Left cardiac atrium (tissue), 4 donors: ENCODE measurements at places on chromosomes 3 and 15.

GRCh38 chr3:188465311-188465710, 311.4 kb downstream of the LPP start:
- DNase-seq = no peak

DNA sequence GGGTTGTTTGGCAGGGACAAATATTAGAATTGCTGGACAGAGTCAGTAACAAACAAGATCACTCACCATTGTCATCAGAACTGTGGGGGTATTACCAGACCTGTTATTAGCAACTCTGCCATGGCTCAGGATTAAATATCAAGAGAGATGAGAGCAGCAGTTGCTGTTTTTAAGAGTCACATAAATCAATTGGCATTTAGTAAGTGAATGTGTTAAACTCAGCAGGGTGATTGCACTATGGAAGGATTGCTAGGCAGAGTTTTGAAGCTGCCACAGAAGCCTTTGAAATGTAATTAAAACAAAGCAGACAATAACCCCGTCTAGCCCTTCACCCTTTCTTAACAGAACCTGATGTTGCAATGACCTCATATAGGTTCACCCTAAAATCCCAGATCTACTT, 238.8 kb downstream of the GAP43 start:
- DNase-seq = no peak

GRCh38 chr3:155549087-155549486, 195.8 kb downstream of the PLCH1 start:
- DNase-seq = no peak

DNA sequence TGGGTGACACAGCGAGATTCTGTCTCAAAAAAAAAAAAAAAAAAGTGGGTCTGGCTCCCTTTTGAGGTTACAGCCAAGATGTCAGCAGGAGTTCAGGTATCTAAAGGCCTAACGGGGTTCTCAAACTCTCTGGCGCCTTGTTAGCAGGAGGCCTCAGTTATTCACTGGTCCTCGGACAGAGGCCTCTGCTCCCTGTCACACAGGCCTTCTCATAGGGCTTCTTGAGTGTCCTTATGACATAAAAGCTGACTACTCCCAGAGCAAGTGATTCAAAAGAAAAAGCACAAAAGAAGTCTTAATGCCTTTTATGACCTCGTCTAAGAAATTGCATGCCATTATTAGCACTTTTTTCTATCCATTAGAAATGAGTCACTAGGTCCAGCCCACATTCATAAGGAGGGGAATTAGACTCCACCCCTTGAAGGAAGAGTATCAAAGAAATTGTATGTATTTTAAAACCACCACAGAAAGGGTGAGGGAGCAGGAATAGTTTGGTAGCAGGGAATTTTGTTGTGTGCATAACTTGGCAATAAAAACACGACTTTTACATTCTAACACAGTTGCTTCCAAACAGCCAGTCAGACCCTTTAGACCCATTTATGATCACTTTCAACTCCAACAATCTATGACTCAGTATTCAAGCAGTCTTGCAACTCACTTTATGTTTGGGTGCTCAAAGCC, 90.3 kb downstream of the MEX3B start:
- no peak for DNase-seq

DNA sequence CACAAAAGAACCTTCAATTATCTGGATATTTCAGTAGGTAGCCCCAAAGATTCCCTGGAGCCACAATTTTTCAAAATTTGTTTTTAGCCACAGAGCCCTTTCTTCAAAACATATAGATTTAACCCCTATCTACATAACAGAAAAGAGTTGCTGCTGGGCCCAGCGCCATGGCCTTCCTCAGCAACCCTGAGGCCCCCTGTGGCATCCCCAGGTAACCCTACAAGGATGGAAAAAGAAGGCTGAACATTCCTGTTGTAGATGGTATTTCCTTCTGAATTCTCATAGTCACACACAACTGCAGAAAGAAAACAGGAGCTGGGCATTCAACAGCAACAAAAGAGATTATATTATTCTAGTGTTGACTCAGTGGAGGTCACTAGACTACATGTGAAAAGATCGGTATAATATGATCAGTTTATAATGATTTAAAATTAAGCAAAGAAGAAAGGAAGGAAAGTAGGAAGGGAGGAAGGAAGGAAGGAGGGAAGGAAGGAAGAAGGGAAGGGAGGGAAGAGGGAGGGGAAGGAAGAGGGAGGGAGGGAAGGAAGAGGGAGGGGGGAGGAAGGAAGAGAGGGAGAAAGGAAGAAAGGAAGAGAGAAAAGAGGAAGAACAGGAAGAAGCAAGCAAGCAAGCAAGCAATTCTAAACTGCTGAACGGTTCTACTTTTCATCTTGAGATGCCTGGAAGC, 342.5 kb upstream of the NR2F2 start:
- no peak for DNase-seq

- no peak for DNase-seq
Observed at GRCh38 chr3:58095603-58096138, 87.4 kb downstream of the FLNB start.

DNA sequence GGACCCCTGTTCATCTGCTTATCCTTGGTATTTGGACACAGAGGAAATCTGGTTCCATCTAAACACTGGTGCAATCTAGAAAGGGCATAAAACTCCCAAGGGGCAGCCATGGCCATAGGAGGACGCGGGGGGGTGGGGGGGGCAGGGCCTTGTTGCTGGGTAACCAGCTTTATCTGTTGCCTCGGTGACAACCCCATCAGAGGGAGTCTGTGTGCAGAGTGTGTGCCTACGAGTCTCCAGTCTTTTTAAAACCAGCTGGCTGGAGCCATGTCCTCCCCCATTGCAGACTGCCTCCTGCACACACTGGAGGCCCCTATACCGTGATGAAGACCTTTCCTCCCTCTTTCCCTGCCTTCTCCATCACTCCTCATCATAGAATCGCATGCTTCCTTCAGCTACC, 26.4 kb upstream of the CORO2B start:
- no peak for DNase-seq

- no peak for DNase-seq
Observed at GRCh38 chr3:124424396-124424795, 305.9 kb upstream of the UMPS start.

DNA sequence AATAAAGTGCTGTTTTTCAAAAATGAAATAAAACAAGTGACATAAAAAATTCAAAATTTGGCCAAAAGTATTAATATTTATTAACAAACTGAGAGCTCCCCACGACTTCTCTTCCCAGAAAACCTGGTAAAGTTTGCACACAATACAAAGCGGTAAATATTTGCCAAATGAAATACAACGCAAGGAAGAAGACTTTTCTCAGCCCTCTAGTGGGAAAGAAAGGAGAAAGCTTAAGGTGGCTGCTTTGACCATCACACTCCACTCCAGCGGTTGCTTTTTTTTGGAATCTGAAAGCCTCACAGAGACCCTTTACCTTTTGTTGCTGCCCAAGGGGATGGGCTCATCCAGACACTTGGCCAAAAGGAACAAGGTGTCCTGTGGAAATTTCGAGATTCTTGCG, 1.1 kb upstream of the GK5 start:
- DNase-seq = no peak

GRCh38 chr3:132464066-132464465, 46.8 kb downstream of the DNAJC13 start:
- DNase-seq = no peak

DNA sequence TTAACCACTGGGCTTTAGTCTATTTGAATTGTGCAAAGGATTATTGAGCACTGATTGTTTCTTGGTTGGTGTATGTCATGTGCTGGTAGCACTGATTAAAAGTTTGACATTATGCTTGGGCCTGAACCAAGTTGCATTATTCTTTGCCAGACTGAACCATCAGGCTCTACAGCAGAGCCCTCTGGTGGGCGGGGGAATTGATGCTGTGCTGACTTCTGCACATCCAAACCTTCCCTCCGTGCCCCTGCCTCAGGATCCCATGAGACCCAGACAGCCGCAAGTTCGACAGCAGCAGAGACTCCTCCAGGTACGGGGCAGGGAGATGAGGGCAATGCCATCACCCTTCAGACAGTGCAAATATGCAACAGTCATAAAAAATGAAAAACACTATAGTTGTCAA, 28.4 kb upstream of the P2RY12 start:
- no peak for DNase-seq

- DNase-seq = no peak
Observed at GRCh38 chr3:107578091-107578490, 55.3 kb downstream of the BBX start.

DNA sequence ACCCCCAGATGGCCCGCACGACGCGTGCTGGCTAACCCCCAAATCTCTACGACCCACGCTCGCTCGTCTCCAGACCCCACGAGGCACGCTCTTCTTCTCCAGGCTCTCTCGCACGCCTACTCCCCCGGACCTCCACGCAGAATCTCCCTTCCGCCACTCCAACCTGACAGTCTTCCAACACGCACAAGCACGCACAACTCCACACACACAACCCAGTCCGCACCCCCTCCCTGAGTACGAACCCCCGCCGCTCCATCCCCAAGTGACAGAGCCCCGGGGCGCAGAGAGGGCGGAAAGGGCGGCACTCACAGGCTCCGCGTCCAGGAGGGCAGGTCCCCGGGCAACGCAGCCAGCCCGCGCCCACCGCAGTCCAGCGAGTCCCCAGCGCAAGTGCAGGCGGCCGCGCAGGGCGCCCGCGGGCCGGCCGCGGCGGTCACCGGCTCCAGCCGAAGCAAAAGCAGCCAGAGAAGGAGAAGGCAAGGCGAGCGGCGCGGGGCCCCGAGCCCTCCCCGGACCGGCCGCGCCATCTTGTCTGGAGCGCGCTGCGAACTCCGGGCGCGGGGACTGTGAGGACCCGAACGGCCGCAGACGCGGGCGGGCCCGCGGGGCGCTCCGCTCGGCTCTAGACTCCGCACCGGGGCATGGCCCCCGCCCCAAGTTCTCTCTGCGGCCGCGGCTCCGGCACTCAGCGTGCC, 794 bp downstream of the LRIG1 start:
- DNase-seq = peak; percentile 47

DNA sequence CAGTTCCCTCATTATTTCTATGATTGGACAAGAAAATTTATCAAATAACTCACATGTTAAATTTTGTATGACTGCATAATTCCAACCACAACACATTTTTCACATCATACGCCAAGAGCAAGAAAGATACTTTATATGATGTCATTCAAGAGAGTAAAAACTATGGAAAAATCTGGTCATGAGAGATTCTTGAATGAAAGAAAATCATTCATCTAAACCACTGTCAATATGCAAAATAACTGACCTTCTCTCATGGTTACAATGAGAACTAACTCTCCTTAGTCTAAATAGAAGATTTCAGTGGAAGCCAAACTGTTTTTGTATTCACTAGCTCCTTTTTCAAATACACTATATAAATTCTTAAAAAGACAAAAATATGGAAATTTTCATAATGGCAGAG, 124.6 kb downstream of the CBLB start:
- no peak for DNase-seq

DNA sequence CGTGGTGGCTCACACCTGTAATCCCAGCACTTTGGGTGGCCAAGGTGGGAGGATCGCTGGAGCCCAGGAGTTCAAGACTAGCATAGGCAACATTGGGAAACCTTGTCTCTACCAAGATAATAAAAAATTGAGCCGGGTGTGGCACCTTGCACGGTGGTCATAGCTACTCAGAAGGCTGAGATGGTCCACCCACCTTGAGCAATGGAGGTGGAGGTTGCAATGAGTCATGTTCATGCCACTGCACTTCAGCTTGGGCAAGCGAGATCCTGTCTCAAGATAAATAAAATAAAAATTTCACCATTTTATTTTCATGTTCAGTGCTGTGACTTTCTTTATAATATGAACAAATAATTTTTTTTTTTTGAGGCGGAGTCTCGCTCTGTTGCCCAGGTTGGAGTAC, 12.5 kb downstream of the MAPK6 start:
- DNase-seq = no peak

DNA sequence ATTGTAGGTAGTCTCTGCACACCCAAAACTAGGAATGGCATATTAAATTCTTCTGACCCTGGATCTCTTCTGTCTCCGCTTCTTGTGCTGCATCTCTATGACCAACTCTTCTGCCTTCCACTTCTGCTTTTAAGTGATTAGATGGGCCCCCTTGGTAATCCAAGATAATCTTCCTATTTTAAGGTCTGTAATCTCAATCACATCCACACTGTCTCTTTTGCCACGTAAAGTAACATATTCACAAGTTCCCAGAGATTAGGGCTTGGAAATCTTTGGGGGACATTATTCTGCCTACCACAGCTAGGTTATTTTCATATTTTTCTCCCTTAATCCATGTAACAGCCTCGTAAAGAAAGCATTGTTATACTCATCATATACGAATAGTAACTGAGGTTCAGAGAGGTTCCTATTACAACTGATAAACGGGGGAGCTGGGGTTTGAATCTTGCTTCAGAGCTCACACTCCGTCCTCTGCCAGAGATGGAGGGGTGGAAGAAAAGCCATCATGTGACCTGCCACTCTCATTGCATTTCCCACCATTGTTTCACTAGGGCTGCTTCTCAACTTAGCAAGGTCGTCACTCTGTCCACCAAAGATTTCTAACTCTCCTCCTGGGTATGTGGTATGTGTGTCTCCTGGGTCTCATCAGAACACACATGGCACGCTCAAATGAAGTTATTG, 6.6 kb upstream of the CD47 start:
- no peak for DNase-seq

DNA sequence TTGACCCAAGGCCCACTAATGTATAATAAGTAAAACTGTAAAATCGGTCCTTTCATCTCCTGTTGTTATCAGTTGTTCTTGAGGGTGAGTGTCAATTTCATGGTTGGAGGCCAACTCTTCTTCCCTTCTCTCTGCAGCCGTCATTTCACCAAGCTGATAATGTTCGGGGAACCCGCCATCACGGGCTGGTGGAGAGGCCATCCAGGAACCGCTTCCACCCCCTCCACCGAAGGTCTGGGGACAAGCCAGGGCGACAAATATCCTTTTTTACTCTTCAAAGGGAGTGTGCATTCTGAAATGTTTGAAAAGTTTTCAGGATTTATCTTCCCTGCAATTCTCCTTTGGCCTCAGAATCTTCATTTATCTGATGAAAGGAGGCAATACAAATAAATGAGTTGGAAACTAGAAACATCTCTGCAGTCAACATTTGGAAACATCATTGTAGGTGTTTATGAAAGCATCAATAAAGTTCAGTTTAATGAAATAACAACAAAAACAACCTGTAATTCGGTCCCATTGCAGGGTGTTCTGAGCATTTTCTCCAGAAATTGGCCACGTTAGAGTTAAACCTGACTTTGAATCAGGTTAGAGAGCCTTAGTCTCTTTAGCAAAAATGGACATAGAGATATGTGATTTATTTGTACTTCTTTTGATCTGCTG, 63.9 kb downstream of the CRTC3 start:
- no peak for DNase-seq

GRCh38 chr3:29427266-29428103, 146.6 kb downstream of the RBMS3 start:
- DNase-seq = no peak

GRCh38 chr15:79067969-79068368, 22.6 kb downstream of the RASGRF1 start:
- DNase-seq = no peak

DNA sequence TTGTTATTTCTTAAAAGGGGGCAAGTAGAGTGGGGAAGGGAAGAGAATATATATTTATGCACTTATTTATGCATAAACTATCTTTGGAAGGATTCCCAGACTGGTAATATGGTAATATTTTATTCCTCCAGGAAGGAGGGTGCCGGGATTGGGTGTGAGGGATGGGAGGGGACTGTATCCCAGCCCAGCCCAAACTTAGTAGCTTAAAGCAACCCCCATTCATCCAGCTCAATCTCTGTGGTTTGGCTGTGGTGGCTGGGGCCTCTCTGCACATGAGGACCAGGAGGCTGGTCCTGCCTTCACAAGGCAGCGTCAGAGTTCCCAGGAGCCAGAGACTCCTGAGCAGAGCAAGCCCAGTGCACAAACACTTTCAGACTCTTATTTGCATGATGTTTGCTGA, 48.4 kb downstream of the CCNL1 start:
- DNase-seq = no peak

GRCh38 chr3:24387000-24387399, 107.7 kb downstream of the THRB start:
- no peak for DNase-seq

GRCh38 chr15:36497901-36498300, 81.5 kb upstream of the CDIN1 start:
- no peak for DNase-seq
